ENCODE measurements at places on chromosomes 12 and 14.

DNA sequence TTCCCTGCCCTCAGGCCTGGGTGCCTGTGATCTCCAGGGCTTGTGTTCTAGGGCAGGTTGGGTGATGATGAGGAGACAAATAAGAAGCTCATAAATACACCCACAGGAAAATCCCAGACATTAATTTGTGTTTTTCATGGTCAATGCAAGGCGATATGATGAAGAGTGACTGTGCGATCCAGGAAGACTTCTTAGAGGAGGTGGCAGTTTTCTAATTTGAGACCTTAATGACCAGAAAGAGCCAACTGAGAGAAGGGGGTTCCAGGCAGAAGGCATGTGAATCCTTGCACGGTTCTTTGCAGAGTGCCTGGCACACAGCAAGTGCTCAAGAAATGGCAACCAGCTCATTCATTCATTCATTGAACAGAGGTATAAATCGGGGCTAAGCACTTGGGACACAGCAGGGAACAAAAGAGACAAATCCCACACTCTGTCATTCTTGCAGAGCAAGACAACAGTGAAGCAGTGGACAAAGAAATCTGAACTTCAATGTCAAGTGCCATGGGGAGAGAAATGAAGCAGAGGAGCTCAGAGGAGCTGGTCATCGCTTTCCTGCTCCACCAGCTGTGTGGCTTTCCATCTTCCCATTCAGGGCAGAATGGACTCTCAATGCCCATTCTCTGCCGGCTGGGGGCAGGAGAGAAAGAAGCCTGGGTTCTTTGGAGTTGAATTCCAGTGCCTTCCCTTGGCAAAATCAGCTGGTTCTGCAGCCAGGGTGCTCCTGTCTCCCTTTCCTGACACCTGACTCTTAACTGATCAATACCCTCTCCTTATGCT is 128.3 kb downstream of the AACS start:
- DNase-seq: no peak

GRCh38 chr14:33534104-33534503 is 416.8 kb downstream of the EGLN3 start:
- no peak for DNase-seq

GRCh38 chr12:131218026-131218922 is 264.6 kb downstream of the ADGRD1 start:
- no peak for DNase-seq

GRCh38 chr12:92035477-92035876 is 110.2 kb downstream of the BTG1 start:
- no peak for DNase-seq

DNA sequence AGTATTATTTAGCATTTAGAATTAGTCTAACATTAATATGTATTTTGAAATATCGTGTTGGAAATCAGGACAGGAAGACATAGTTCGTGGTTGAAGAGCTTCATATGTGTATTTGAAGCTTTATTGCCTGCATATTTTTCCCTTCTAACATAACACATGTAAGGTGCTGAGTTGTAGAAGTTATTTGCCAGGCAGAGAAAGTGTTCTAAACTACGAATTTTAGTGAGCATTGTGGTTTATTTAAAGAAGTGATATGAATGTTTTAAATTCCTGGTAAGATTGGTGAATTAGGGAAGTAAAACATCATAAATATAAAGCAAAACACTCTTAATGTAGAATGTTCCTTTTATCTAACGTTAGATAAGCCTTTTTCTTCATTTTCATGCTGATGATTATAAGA is 2.5 kb downstream of the RASSF3 start:
- no peak for DNase-seq

GRCh38 chr12:63066136-63066535 is 84.9 kb downstream of the AVPR1A start:
- no peak for DNase-seq

DNA sequence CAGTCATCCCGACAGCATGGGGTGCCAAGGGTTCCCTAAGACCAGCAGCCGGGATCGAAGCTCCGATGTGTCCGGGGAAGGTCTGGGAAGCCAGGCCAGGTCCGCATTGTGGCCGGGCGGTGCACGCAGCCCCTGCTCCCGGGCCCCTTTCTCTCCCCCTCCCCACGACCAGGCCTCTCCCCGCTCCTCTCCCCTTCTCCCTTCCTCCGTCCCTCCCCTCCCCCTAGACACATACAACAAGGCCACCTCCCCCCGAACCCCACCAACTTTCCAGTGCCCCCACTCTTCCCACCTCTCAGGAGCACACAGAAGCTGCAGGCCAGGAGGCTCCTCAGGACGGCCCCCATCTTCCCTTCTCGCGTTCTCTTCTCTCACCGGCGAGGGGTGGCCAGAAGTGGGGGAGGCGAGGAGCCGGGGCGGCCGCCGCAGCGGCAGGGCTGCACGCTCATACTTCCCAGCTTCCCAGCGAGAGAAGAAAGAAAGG is 413 bp downstream of the LRP6 start:
- no peak for DNase-seq
